Stomach (tissue), 19 donors: ENCODE measurements at places on chromosomes 1 and 21.

DNA sequence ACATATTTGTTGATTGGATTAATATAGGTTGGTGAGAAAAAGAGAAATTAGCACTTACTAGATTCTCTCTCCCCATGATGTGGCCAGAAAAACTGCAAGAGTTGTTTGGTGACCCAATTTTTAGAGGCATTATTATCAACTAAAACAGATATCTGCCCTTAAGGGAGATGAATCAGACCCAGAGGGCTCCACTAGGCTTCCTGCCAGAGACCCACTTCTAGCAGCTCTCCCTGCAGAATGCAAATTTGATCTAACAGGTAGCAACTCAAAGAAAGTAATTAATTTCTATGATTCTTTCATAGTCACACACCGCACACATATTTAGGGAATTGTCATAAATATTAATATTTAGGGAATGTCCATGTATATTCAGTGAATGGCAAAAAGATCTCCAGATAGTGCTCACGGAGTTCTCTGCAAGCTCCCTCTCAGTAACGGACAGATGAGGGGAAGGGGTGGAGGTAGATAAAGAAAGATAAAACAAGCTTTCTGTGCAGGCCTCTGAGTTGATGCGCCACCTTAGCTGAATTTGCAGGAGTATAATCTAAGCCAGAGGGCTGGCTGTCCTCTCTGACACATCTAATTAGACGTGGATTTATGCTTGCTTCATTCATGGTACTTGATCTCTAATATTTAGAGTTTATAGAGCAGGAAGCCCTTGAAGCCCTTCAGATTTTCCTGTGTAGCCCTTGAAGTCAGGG lies 84.1 kb upstream of the CCDC190 start:
- no peak for DNase-seq

DNA sequence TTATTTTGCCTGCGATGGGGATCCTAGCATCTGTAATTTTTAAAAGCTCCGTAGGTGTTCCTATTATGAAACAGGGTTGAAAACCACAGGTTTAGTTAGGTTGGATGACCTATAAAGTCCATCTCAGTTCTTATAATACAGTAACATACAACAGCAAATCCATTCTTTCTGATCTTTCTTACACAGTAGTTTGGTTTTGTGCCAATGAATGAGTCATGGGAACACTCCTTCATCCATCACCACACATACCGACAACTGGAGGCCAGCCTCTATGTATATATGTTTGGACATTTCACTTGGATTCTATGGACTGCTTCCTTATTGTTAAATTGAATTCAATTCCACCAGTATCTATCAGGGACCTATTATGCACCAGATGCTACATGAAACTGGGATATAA lies 118.4 kb upstream of the L1TD1 start:
- DNase-seq, result no peak

GRCh38 chr1:29845910-29846309 lies 609.6 kb downstream of the PTPRU start:
- no peak for DNase-seq

GRCh38 chr1:154777154-154777553 lies 92.9 kb downstream of the KCNN3 start:
- no peak for DNase-seq

DNA sequence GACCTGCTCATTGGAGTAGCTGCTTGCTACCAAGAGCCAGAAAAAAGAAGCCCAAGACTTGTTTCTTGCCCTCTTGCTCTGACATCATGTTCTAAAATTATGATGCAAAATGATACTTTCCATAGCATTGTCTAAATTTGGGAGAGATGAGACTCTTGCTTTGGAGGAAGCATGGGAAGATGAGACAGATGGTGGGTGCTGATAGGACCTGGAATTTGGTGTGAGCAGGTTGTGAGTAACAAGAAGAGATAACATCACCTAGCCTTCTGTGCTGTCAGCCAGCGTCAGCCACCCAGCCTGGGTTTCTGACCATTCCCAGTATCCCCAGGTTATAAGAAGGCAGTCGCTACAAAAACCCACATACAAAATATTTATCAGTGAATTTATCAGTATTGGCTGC lies 67.1 kb upstream of the GCLM start:
- DNase-seq, result no peak

DNA sequence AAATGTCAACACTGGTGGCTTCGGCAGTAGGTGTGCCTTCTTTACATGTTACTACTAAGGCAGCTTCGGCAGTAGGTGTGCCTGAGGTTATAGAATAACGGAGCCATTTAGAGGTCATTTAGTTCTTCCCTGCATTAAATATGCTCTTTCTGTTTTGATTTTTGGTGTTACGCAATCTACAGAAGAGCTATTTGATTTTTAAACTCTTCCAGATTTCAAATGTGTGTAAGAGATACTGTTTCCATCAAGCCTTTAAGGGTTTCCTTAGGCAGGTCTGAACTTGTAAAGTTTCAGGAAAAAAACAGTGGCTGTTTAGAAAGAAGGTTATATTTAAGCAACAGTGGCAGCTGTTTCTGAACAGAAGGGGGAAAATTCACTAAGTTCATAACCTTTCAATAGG lies 54.8 kb downstream of the PIK3R3 start:
- DNase-seq, result no peak

- peak; percentile 76 for DNase-seq
Measured at GRCh38 chr21:17270229-17270628, 242.6 kb upstream of the CXADR start.

- DNase-seq, result no peak
Measured at GRCh38 chr1:162193221-162193620, 123.7 kb downstream of the NOS1AP start.

DNA sequence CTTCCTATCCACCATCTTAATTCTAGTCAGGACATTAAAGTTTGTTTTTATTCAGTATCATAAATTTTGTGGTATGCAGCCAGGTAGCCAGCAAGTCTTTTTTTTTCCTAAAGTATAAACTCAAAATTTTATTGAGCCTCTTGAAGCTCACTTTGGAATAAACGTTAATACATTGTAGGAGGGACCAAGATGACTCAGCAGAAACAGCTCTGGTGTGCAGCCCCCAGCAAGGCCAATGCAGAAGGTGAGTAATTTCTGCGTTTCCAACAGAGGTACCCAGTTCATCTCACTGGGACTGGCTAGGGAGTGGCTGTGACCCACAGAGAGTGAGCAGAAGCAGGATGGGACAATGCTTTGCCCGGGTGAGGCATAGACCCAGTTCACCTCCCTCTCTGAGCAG lies 9.7 kb upstream of the OR2M3 start:
- DNase-seq, result no peak

DNA sequence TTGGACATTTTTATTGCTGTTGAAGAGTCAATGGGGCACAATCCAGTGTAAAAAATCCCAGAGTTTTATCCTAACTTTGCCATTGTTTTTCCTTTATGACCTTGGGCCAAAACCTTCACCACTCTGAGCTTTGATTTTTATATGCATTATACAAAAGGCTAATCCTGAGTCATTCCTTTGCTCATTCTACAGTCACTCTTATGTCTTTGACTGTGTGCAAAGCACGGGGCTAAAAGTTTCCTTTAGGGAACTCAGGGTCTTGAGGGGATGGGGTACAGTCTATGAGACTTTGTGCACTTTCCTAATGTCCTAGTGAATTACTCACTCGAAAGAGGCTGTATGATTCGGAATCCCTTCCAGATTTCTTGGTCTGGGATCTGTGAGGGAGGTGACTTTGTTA lies 543.2 kb upstream of the CAMK1G start:
- no peak for DNase-seq

- DNase-seq, result peak; percentile 39
Measured at GRCh38 chr1:117096951-117097408, 24.6 kb downstream of the TRIM45 start.

DNA sequence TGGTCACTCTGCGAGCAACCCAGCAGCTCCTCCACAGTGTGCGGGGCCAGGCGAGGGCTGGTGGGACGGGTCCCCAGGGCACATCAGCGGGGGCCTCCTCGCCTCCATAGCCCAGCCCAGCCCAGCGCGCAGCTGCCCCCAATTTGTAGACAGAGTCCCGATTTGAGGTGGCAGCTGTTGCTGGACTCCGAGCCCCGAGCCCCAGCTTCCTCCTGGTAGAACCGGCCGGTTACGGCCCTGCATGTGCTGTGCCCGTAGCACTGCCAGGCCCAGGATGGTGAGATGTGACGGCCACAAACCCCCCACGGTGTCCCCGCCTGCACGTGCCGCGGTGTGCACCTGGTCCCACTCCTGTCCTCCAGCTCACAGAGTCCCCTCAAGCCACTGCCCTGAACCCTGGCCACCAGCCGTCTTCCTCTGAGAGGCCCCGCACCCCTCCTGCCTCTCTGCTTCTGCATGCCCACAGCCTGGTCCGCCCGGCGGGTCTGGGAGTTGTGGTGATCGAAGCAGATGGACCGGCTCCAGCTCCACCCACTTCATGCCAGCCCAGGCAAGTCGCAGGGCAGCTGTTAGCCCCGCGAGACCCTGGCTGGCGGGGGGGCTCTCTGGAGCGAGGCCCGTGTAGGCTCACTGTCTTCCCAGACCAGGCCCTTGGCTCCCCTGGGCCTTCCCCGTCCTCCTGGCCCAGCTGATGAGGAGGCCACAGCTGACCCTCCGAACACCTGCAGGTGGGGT lies 55.5 kb downstream of the MORN1 start:
- DNase-seq, result peak; percentile 62

DNA sequence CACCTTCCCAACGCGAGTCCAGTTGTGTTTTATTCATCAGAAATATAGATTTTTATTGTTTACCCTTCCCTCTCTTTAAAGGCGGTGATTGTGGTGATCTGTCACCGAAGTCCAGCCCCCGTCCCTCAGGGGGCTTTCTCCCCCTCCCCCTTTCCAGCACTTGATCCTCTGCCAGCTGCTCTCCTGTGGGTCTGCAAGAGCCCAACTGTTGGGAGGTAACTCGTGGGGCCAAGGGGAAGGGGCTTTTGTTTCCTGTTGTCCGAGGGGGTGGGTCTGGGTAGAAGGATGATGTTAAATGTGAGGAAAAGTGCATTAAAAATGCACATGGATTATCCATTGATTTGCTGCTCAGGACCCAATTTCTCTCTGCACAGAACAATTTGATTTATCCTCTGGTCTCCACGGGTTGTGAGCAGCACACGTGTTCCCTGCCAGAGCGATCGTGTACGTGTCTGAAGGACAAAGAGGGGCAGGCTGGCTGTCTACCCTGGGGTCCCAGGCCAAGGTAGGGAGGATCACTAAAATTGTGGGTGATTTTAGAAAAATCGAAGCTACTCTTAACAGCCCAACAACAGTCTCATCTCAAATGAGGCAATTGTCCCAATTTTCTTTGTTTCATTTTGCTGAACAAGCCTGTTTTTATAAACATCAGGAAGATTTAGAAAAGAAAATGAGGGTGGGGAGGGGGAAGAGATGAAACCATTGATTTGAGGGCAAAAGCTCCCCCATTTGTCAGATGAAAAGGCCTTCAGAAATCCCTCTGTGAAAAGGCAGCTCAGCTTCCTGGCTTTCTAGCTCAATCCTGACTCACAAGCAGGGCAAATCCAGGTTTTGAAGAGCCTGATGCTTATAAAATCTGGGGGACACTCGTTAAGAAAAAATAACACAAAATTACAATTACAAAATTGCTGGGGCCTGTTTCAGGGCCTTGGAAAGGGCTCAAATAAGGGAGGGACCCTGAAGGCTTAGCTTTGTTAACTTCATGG lies 176.2 kb downstream of the RHOU start:
- DNase-seq, result no peak

DNA sequence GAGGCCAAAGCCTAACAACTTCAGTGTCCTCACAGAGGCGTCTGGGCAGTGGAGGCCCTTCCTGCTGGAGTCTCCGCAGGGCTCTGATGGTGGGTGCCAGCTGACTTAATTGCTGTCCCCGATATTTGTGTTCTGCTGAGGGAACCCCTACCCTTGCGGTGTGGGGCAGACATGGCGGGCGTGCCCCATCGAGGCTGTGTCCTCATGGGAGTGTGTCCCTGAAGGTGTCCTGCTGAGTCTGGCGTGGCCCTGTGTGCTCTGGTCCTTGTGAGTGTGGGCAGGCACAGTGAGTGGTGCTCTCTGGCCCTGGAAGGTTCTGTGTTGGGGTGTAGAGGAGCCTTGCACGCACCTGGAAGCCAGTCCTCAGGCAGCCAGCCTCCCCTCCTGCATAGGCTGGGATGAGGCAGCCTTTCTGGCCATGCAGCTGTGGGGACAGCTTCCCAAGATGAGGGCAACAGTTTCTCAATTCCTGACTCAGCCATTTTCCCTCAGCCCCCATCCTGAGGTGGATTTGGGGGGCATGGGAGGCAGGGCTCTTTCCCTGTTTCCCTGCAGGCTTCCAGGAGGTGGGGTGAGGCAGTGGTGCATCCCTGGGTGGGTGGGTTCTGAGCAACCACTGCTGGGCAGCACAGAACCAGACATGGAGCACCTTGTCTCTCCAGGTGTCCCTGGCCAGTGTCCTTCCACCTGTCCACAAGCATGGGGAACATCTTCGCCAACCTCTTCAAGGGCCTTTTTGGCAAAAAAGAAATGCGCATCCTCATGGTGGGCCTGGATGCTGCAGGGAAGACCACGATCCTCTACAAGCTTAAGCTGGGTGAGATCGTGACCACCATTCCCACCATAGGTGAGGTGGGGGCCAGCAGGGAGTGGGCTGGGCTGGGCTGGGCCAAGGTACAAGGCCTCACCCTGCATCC lies 6.5 kb downstream of the C1orf35 start:
- no peak for DNase-seq

- no peak for DNase-seq
Measured at GRCh38 chr1:64516803-64517568, 47.1 kb downstream of the CACHD1 start.

GRCh38 chr1:115320377-115320776 lies 17.7 kb downstream of the NGF start:
- no peak for DNase-seq

DNA sequence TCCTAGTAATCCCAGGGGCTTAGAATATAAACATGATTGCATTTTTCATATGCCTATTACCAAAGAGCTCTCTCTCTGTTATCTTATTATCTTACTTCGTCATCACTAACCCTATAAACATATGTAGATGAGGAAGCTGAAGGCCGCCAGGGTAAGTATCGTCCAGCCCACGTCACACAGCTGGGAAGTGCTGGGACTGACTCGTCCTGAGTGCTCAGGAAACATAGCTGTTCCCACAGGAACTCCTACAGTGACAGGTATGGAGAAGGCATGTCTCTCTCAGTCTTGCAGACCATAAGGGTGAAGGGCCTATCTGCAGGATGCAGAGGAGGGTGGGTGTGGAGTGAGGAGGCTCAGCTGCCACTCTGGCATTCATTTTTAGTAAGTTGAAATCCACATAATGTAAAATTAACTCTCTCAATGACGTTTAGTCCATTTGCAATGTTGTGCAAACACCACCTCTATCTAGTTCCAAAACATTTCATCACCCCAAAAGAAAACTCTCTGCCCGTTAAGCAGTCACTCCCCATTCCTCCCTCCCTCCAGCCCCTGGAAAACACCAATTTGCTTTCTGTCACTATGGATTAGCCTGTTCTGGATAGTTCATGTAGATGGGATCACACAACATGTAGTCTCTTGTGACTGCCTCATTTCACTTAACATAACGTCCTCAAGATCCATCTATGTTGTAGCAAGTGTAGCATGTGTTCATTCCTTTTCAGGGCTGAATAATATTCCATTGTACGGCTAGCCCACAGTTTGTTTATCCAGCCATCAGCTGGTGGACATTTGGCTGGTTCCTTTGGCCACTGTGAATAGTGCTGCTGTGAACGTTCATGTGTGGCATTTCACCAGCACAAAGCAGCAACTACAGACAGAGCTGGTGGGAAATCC lies 68.3 kb downstream of the TCP10L start:
- no peak for DNase-seq
